ENCODE measurements at places on chromosomes 11 and 22.
A peak's percentile ranks its signal among the peaks of the same experiment; 100 is the strongest.

DNA sequence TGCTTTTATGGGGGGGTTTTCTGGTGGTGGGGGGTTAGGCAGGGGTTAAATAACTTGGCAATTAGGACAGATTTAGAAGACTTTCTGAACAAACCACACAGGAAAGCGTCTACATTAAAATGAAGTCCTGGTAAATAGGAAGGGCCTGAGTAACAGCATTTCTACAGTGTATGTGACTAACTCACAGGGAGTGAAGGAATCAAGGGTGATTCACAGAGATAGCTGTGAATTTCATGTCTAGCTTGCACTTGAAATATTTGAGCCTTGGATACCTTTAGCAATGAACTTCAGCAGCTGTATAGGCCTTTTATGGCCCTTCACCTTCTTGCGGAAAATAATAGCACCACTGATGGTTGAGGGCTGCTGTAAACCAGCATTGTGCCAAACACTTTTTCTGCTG is 26.1 kb upstream of the LDHA start:
- DNase-seq, result no peak

DNA sequence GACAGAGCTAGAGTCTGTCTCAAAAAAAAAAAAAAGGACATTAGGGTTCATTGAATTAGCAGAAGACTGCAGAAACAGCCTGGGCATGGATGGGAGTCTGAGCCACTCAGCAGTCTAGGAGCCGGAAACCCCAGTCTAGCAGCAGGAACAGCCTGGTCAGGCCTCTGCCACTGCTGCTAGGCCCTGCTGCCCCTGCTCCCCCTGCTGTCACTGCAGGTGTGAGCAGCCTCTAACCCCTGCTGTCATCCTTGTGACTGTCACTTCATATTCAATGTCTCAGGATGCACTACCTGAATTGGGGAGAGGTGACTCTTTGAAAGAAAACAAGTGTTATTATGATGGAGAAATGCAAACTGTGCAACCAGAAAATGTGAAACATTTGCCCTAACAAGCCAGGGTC is 7.0 kb upstream of the DDX17 start:
- DNase-seq, result no peak

- DNase-seq, result no peak
These were observed 148.8 kb downstream of the MPPED1 start for GRCh38 chr22:43560651-43561050.

DNA sequence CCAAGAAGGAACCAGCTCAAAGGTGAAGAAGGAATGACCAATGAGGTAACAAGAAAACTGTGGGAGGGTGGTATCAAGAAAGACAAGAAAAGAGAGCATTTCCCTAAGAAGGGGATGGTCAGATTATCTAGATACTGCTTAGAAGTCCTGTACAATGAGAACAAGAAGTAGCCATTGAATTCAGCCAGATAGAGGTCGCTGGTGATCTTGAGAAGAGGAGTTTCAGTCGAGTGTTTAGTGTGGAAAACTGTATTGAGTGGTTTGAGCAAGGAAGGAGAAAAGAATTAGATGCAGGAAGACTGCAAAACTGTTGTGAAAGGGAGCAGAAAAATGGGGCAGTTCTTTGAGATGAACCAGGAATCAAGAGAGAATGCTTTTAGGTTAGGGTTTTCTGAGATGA is 74.6 kb upstream of the FAT3 start:
- no peak for DNase-seq

DNA sequence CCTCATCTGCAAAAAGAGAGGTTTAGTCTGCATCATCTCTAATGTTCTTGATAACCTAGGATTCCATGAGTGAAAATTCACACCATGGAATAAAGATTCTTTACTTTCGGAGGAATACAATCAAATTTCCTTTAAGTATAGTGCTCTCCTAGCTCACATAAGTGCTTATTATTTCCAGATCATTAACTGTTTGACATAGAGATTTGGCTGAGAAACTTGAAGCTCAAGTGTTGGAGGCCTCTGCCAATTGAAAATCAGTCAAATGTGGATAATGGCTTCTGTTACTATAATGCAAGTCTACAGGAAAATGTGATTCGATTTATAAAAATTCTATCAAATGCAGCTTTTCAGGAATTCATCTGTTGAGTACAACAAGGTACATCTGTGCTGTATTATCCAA is 144.6 kb downstream of the KIF18A start:
- no peak for DNase-seq

DNA sequence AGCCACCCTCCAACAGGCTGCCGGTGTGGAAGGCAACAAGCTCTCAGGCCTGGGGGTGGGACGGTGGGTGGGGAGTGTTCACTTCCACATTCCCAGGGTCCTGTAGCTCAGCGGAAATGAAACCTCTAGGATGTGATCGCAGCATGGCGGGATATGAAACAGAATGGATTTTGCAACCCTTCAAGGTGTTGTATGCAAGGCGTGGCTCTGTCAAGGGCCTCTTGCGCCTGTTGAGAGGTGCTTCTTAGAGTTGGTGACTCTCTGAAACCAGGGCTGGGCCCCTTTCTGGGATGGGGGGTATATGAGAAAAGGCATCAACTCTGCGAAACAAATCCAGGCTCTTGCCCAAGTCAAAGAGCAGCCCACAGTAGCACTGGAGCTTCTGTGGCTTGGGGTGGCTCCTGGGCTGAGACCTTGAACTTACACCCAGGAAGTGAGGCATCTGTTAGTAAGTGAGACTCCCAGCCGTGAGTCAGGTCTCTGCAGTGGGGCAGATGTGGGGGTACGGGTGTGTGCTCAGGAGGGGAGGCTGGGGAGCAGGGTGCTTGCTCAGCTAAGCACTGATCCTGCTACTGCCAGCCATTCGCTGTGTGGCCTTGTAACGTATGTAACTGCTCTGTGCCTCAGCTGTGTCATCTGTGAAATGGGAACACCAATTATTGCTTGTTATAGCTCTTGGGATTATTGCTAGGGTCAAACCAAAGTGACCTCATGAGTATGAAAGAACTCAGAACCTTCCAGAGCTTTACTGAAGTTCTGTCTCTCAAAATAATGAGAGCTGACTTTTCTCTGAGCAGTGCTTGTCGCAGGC is 28.3 kb downstream of the NECTIN1 start:
- DNase-seq, result no peak

DNA sequence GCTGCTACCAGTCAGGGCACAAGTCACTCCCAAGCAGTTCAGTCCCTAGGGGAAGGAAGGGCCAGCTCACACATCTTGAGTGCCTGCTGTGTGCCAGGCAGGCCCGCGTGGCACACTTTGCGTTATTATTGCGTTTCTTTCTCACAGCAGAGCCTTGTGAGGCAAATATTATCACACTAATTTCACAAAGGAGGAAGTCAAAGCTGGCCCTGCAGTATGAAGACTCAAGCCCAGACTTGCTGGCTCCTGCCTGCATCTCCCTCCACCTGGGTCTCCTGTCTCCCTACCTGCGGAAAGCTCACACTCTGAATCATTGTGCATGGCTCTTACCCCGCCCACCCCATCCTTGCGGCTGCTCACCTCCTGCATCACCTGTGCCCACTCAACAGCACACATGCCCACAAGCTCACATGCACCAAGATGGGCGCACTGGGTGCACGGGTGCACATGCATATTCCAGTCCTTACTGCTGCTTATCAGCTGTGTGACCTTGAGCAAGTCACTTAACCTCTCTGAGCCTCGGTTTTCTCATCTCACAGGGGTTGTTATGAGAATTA is 31.7 kb upstream of the P2RY2 start:
- DNase-seq, result no peak

DNA sequence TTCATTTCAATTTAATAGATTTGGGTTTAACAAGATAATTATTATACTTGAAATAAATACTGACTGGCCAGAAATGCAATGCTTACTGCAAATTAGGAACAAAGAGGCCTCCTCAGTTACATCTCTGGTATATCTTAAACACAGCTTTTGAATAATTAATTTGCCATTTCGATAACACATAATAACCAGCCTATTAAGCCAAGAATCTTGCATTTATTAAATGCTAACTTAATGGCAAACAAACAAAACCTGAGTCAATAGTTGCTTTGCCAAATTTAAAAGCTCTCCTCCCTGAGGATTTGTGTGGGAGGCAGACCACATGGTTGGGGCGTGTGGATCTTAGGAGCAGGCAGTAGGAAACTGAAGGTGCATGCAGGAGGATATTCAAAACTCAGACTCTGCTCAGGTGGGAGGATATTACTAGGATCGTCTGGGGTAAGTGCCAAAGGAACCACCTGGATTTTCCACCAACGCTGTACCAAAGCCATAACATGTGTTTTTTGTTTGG is 17.9 kb upstream of the FJX1 start:
- no peak for DNase-seq

DNA sequence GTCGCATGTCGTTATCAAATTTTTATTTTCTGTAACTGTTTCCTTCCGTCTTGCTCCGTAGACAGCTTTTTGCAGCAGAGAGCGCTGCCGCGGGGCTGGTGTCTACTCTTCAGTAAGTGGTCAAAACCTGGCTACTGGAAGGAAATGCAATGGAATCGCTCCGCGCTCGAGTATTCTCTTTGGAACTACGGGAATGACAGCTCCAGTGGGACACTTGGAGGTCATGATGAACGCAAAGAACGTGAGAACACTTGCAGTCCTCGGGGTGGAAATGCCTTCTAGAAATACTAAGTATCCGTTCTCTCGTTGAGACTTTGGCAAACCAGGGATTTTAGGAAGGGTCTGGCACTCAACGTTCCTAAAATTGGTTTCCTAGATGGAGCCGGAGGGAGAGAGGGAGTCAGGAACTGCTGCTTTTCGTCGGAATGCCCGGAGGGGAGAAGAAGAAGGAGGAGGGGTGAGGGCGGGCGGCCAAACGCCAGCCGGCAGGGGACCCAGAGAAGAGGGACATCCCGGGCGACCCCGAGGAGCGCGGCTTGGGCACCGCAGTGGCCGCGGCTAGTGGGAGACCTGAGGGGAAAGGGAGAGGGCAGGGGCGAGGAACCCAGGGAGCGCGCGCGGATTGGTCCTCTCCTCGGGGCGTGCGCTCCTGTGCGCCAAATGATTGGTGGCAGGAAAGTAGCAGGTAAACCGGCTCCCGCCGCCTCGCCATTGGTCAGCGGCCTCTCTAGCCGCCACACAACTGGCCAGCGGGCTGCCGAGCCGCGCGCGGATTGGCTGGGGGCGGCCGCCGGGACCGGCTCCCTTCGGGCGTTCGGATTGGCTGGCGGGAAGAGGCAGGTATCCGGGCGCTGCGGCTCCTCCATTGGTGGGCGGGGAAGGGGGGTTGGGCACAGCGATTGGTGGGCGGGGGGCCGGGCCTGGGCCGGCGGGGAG is 490 bp upstream of the BMAL1 start:
- peak; percentile 99 for DNase-seq

DNA sequence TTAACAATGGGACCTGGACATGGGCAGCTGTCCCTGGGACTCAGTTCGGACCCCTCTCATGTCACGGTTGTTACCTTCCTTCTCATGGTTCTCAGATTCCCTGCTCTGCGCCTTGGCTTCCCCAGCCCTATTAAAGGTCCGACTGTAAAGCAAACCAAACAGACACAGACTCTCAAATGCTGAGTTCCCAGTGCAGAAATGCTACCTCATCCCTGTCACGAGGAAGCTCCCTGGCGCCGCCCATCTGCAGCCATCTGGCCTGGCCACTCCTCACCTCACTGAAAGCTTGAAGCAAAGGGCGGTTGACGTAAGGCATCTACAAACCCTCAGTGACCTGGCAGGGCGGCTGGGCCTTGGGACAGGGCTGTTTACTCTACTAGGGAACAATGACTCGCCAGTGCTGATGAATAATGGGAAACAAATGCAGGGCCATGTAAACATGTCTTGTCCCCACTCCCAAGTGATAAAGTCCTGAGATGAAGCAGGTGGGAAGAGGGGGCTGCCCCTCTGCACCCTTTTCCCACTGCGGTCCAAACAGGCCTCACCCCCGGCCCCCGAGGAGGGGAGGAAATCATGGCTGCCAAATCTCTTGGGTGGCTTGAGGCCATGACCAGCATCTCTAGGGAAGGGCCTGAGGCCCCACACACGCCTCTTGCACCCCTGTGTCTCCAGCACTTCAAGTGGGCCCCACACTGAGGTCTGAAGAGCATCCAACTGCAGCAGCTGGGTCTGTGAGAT is 49.3 kb downstream of the SCUBE1 start:
- DNase-seq, result peak; percentile 21

DNA sequence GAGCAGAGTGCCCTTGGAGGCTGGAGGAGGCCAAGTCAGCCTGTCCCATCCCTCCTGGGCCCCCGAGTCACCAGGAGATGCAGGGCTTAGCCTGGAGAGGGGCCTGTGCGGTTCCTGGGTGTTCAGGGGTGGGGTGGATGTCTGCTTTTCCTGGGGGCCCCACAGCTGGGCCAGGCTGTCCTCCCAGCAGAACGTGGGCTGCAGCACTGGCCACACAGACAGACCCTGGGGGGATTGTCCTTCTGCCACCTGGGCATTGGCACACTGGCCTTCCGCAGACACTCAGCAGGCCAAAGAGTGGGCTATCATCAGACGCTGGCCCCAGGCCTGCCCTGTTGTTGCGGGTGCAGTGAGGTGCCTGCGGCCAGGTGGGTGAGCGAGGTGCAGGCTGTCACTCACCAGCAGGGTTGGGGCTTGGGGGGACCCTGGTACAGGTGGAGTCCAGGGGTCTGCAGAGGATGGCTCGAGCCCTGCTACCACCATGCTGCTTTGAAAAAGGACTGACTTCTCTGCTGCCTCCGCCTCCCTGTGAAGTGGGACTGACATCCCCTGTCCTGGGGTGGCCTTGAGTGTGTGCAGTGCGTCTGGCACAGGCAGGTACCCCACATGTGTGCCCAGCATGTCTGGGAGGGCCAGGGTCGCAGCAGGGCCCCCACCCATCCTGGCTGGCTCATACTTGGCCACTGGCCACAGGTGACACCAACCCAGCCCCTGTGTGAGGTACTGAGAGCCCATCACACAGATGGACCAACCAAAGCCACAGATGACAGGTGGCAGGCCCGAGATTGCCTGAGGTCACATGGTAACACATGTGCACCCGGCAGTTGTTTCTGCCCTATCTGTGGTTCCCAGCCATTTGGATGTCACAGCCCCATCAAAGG is 39.0 kb upstream of the KCNQ1OT1 start:
- DNase-seq, result no peak

GRCh38 chr11:17287058-17287457 is 10.5 kb downstream of the NUCB2 start:
- no peak for DNase-seq

- DNase-seq, result peak; percentile 79
These were observed 1.7 kb downstream of the HPX start for GRCh38 chr11:6438979-6439571.

GRCh38 chr22:35674335-35674734 is 26.1 kb downstream of the APOL6 start:
- no peak for DNase-seq

- no peak for DNase-seq
These were observed 15.9 kb downstream of the CHID1 start for GRCh38 chr11:894575-895201.

GRCh38 chr11:7448201-7448600 is 37.1 kb upstream of the OLFML1 start:
- DNase-seq, result no peak

GRCh38 chr11:119791047-119791446 is 62.0 kb upstream of the NECTIN1 start:
- DNase-seq, result no peak
